ENCODE measurements at places on chromosomes 12 and 14.

DNA sequence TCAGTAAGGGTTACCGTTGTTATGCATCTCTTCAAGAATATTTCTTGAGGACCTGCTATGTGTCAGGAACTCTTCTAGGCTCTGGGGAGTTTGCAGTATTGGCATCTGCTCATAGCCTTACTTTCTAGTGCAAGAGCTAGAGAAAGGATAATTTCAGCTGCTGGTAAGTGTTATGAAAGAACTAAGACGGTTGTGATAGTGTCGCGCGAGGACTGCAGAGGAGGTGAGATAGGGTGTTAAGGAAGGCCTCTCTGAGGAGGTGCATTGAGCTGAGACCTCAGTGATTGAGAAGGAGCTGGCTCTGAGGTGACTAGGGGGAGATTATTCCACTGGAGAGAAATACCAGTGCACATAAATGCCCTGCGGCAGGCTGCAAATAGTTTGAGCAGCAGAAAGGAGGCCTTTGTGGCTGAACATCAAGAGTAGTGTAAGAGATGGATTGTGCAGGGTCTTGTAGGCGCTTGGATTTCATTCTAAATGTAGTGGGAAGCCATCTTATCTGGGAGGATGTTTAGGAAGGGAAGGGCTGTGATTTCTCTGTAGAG lies 824 bp downstream of the DDX55 start:
- no peak for DNase-seq

DNA sequence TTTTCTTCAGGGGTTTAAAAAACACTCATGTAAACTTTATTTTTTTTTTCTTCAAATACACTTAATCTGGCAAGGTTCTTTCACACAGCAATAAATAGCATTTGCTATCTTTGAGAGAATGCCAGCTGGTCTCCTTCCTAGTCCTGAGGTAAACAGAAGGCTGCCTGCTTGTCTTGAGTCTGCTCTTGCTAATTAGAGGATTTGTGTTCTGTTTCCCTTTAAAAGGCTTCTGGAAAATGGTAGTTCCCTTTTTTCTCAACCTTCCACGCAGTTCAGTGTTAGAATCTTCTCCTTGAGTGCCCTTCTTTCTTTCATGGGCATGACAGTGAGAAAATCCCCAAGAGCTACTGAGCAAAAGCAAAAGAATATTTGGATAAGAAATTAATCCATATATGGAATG lies 92.3 kb upstream of the DCN start:
- no peak for DNase-seq

DNA sequence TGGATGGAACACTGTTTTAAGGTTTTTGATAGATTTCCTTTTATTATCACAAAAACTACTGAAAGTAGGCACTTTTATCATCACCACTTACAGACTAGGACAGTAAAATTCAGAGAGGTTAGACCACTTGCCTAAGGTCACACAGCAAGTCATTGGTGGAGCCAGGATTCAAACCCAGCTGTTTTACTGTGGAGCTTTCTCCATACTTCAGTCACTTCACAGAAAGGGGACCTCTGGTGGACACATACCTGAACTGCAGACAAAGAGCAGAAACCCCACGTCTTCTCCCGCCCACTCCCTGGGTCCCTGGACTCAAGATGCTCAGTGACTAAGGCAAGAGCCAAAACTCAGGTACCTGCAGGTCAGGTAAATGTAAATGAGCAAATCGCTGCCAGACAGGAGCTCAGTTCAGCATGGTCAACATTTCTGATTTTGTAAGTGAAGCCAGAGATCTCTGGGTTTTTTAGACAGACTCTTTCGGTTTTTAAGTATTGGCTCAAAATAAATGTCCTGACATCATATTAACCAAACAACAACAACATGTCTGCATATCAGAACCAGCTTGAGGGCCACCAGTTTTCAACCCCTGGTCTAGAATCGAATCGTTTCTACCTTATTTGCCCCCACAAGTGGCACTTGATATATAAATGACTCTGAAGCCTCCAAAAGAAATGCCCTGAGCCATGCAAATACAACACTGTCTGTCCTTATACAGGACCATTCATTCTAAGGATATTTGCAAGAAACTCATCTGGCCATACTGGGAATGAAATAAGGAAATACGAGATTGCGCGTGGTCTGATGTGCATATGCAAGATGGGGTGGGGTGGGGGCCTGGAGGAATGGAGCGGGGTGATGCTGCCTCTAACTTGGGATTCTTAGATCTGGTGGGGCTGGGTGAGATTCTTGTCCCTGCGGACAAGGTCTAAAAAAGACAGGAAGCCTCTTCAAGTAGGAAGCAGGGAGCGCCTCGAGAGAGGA lies 110.9 kb downstream of the KSR2 start:
- peak; percentile 17 for DNase-seq

GRCh38 chr14:64604881-64605280 lies 55.1 kb downstream of the PPP1R36 start:
- no peak for DNase-seq

GRCh38 chr12:122308811-122309210 lies 42.5 kb upstream of the VPS33A start:
- no peak for DNase-seq

GRCh38 chr14:104321802-104322130 lies 183.4 kb downstream of the KIF26A start:
- no peak for DNase-seq

GRCh38 chr12:123749355-123749754 lies 12.7 kb upstream of the DNAH10 start:
- no peak for DNase-seq

- DNase-seq = no peak
These were observed 163.3 kb downstream of the ETV6 start for GRCh38 chr12:11812586-11813437.

- DNase-seq = no peak
These were observed 4.7 kb upstream of the KRT79 start for GRCh38 chr12:52838609-52839435.

Measured in central memory CD4-positive, alpha-beta T cell (primary cell).